ENCODE measurements at places on chromosomes 16 and 17.

DNA sequence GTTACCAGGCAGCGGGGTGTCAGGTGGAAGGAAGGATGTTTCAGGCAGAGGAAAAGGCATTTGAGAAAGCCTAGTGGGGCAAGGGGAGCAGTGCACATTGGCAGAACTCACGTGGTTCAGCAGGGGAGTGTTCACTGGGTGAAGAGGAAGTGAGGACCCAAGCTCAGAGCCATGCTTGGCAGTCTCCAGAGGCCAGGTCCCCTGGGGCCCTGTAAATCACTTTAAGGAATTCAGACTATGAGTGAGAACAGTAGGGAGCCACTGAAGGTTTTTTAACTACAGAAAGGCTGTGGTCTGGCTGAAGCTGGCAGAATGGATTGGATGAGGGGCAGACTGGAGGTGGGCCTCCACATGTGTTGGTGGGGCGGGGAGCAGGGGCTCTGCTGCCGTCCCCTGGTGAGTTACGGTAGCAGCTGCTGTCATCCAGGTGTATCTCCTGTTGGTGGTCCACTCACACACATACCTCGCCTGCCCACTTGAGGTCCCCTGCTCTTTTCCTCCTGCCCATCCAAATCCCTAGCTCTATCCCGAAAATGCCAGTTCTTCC is 5.1 kb downstream of the CLEC16A start:
- no peak for DNase-seq

- no peak for DNase-seq
Measured at GRCh38 chr17:6072157-6072556, 2.0 kb downstream of the WSCD1 start.

DNA sequence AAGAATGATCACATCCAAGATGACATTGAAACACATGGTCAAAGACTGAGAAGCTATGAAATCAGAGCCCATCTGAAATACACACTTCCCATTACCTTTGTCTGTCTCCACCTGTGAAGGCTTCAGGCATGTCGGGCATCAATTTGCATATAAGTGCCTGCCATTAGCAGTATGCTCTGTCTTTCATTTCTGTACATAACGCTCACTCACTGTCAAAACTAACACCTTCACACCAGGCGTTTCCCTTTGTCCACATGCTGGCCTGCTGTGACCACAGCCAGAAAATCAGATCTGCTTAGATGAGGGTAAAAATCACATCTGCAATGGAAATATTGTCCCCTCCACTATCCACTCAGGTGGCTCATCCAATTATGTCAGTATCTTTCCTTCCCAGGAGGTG is 524.8 kb downstream of the TOX3 start:
- DNase-seq = no peak

- no peak for DNase-seq
Measured at GRCh38 chr16:77689971-77690370, 32.3 kb upstream of the NUDT7 start.

DNA sequence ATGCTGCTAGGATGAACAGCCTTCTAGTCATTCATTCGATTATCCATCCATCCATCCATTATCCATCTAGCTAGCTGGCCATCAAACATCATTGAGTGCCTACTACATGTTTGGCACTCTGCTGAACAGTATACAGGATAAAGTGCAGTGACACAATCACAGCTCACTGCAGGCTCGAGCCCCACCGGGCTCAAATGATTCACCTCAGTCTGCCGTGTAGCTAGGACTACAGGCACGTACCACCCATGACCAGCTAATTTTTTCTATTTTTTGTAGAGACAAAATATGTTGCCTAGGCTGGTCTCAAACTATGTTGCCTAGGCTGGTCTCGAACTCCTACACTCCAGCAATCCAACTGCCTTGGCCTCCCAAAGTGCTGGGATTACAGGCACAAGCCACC is 50.0 kb downstream of the SSH2 start:
- no peak for DNase-seq

DNA sequence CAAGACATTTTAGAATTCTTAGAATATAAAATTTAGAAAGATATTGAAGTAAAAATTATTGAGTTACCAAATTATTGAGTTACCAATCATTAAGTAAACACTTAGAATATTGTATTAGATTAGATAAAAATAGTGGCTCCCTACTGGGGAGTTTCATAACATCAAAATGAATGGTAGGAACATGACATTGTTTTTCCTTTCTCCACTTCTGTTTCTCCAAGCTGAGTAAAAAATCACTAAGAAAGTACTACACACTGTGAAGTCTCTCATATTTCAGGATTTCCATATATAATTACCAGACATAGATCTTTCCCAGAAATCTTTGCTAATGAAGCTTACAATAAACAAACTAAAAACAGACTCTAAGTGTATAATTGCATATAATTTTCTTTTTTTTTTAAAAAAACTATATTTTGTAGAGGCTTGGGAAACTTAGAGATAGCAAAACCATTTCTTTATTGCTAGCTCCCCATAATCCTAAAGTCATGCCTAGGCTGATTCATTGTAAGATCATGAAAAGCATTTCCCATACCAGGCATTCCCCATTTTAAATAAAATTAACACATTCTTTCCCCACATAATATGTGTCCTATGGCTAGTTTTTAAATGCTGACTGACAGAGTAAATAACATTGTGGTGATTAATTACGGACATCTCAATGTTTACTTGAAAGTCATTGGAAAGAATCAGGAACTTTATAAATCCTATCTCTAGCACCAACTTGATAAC is 1408.7 kb upstream of the GOT2 start:
- DNase-seq = no peak

DNA sequence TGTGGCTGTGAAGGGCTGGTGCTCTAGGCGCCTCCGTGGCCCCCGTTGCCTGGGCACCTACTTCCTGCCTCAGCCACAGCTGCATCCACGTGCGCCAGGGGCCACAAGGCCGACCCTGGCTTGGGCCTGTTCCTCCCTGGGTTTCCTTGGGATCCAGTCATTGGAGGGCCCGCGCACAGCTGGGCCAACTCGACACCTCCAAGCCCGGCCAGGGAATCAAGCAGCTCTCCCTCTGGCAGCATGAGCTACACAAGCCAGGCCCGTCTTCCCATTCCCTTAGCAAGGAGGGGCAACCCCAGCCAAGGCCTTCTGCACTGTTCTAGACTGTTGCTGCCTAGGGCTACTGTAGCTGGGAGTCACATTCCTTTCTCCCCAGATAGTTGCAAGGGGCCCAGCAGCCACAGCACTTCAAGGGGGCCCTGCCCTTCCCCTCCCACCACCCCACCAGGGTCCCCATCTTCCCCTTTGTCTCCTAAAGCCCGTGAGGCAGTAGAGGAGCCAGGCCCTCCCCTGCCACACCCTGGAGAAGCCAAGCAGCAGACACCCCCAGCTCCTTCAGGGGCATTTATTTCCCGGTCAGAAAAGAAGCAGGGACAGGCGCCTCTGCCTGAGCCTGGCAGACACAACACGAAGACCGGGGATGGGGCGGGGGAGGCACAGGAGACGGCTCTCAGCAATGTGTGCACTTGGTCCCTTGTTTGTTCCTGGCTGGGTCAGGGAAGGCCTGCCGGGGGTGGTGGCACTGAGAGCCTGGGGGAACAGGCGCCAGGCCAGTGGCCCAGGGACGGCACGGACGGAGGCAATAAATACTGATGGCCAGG is 3.8 kb downstream of the ARHGDIA start:
- no peak for DNase-seq

GRCh38 chr17:37710344-37710886 is 34.4 kb downstream of the HNF1B start:
- peak; percentile 93 for DNase-seq

- DNase-seq = no peak
Measured at GRCh38 chr17:21549107-21549687, 143.1 kb upstream of the KCNJ18 start.

GRCh38 chr16:30585022-30585399 is 486 bp downstream of the ZNF785 start:
- DNase-seq = no peak

- no peak for DNase-seq
Measured at GRCh38 chr17:59725691-59726090, 18.2 kb downstream of the VMP1 start.

- DNase-seq = no peak
Measured at GRCh38 chr16:83176802-83177201, 550.0 kb downstream of the CDH13 start.

- DNase-seq = no peak
Measured at GRCh38 chr17:17053446-17054379, 11.5 kb downstream of the MPRIP start.

DNA sequence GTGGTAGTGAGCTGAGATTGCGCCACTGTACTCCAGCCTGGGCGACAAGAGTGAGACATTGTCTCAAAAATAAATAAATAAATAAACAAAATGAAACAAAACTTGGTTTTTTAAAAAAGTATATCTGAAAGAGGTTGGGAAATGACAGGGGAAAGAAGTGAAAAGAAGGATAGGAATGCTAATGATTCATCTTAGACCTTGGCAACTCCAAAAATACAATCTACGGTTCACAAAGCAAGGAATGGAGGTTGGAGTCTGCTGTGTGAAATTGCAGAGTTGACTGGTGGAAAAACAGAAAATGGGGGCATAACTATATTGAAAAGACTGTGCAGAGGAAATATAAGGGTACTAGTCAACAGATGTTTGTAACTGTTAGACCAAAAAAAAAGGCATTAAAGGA is 40.0 kb upstream of the CD300E start:
- DNase-seq = no peak

GRCh38 chr16:83315271-83315670 is 492.5 kb upstream of the HSBP1 start:
- no peak for DNase-seq

DNA sequence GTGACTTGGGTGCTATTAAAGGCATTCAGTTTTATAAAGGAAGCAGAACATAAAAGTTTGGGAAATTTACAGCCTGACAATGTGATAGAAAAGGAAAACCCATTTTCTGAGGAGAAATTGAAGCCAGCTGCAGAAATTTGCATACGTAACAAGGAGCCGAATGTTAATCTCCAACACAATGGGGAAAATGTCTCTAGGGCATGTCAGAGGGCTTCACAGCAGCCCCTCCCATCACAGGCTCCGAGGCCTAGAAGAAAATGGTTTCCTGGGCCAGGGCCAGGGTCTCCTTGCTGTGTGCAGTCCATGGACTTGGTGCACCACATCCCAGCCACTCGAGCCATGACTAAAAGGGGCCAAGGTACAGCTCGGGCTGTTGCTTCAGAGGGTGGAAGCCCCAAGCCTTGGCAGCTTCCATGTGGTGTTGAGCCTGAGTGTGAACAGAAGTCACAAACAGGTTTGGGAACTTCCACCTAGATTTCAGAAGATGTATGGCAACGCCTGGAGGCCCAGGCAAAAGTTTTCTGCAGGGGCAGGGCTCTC is 23.9 kb upstream of the TOM1L1 start:
- DNase-seq = no peak

GRCh38 chr17:81991684-81992305 is 14.4 kb downstream of the ASPSCR1 start:
- DNase-seq = peak; percentile 76

GRCh38 chr16:75377729-75378386 is 55.4 kb downstream of the CFDP1 start:
- DNase-seq = no peak

GRCh38 chr16:58042001-58042885 is 16.7 kb downstream of the MMP15 start:
- DNase-seq = no peak

- DNase-seq = no peak
Measured at GRCh38 chr17:83202002-83203000, 122.9 kb downstream of the METRNL start.

DNA sequence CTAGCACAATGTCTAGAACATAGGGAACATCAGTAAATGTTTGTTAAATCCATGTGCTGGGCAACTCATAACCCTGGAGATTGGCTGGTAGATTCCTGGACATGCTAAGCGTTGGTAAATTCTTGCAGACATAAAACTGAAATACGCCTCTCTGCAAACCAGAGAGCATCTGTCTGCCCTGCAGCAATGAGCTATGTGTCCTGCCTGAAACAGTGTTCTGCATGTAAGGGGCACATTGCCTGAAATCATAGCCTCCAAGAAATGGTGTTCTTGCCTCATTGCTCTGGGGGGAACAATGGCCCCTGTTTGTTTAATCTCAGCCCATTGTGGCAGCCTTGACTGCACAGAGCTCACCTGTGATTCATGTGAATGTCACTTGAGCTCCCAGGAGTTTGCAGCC is 113.5 kb upstream of the CCL2 start:
- DNase-seq = no peak

DNA sequence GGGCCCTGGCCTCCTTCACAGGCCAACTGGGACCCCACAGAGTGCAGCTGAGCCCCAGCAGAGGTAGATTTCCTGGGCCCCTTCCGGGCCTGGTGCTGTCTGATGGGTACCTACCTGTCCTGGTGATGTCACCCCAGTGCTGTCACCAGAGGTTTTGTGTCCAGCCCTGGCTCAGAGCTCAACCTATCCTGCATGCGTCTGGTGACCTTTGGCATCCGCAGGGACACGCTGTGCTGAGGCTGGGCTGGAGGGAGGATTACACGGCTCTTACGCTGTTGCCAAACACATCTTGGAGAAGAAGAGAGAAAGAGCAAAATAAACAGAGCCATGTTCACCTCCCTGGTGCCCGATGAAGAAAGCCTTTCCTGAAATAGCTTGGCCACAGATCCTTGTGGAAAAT is 70.6 kb upstream of the MED9 start:
- no peak for DNase-seq

DNA sequence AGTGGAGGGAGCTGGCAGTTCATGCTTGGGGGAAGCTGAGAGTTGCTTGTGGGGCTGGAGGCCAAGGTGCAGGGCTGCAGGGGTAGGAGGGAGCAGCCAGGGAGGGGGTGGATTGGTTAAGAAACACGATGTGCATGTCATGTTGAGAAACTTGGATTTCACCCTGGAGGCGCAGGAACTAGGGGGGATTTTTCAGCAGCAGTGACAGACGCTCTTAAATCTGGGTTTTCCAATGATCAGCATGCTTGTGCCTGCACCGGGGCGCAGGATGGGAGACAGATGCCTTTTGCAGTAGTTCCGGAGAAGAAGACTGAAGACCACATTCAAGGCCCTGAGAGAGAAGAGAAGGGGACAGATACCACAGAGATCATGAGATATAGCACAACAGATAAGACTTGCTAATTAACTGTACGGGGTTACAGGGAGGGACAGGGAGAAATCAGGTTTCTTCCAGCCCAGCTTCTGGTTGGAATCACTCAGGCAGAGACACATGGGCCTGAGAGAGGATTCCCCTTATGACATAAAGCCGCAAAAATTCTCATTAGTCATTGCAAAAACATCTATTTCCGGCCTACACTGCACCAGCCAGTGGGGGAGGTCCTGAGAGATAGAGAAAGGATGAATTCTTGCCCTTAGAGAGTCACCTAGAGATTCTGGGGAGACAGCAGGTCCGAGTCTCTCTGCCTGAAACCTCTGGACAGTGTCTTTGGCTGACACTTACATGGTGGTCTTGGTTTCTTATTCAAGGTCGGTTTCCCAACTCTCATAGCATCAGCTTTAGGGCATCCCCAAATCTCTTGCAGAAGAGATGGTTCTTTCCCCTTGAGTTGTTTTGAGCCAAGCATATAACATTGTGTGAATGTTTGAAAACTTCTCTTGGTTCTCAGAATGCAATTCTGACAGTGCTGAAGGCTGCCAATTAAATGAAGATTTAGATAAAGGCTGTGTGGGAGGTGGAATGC is 27.1 kb downstream of the CDH13 start:
- no peak for DNase-seq

GRCh38 chr17:33509331-33509730 is 216.2 kb upstream of the ASIC2 start:
- DNase-seq = no peak

All from NCI-H2029 treated with DMSO at 0.1 percent for 48 hours (cell line).